ENCODE measurements at places on chromosomes 16 and 17.
A peak's percentile ranks its signal among the peaks of the same experiment; 100 is the strongest.

GRCh38 chr16:72475688-72476087 lies 303.7 kb upstream of the PMFBP1 start:
- no peak for DNase-seq

- no peak for DNase-seq
These were observed 81.7 kb downstream of the MRM3 start for GRCh38 chr17:863880-864279.

DNA sequence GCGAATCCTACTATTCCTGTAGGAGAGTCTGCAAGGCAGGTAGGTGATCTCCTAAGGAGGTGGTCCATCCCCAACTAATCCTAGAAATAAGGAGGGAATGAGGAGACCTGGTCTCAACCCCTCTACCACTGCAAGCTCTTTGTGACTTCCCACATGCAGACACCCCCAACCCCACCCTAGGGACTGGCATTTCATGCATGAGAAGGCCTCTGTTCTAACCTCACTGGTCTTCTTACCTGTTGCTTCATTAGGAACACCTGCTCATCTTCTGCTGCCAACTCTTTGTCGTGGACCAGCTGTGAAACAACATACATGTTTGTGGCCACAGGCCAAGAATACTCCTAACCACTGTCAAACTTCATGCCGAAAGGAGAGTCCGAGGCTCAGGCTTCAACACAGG lies 22.6 kb downstream of the DYNC1LI2 start:
- no peak for DNase-seq

DNA sequence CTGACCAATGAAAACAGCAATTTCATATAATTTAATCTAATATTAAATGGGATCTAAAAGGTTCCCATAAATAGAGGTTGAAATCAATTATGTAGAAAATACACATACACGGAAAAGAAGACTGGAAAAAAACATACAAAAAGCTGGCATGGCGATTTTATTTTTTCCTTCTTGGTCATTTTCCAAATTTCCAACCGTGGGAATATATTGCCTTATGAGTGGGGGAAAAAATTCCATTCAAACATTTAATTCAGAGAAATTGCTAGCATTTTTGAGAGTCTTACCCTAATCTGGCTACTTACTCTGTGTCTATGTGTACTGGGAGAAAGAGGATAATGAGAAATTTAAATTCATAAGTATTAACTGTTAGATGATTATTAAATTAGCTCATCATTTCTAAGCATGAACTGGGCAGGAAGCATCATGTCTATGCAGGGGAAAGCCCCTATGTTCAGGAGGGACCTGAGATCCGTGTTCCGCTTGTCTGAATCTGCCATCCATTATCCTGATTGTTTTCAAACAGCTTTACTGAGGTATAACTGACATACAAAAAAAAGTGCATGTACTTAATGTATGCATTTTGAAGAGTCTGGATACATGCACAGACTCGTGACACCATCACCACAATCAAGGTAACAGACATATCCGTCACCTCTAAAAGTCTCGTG lies 145.2 kb downstream of the XYLT1 start:
- DNase-seq = no peak

DNA sequence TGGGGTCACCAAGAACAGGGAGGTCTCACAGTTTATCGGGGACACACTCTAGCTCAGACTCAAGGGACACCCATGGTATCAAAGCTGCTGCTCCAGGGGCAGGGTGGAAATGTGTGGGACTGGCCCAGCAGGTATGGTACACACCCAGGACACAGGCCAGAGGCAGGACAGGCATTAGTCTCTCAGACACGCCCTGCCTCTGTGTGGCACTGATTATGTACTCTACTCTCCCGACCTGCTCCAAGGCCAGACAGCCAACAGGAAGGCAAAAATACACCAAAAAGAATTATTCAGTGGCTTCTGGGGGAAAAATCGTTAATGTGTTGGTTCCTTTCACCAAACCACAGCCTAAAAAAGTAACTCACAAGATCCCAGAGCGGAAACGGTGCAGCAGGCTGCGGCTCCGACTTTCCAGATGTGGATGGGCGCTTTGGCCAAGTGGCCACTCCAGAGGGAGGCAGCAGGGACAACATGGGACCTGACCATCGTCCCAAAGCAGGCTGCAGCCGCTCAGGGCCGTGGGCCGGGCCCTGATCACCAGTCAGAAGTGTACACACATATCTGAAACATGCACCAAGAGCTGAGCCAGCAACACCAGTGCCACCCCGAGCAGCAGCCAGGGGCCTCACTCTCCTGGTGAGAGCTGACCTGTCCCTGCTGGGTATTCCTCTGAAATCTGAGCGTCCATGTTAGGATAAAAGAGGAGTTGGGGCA lies 1.0 kb upstream of the SIRT7 start:
- no peak for DNase-seq

GRCh38 chr16:27894386-27894785 lies 169.1 kb downstream of the GSG1L start:
- DNase-seq = no peak

DNA sequence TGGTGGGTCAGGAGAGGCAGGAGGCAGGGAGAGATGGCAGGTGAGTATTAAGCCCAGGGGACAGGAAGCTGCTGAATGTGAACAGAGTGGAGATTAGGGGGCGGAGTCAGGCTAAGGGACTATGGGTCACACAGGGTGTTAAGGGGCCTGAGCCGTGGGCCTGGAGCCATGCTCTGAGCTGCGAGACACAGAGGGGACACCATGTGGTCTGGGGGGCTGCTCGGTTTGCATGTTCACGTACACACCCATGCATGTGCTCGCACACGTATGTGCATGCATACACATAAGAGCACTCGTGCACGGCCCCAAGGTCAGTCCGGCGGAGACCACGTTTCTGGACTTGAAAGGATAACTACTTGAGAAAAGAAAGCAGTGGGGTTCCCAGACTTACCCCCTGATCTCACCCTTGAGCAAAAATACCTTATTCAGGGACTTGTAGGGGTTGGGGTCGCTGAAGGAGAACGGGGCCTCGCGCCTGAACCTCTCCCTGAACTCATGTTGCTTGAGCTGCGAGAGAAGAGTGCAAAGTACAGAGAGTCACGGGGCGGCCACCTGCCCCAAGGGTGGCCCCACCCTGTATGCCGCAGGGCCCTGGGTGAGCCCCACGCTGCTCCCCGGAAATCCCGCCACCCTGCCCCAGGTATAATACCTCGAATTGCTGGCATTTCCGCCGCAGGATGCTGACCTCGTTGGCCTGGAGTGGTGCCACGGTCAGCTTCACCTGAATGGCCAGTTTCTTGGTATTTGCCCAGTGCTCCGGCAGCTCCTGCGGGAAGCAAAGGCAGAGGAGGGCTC lies 50.8 kb downstream of the DNAH17 start:
- no peak for DNase-seq

DNA sequence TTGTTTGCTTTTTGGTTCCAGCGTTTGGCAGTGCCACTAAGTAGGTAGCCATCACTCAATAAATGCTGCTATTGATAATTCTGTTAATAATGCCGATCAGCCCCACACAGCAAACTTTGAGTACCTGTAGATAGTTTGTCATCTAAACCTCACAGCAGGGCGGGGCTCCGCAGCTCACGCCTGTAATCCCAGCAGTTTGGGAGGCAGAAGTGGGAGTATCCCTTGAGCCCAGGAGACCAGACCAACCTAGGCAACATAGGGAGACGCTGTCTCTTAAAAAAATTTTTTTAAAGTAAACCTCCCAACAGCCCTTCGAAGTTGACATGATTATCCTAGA lies 1.6 kb downstream of the BFAR start:
- DNase-seq = no peak

DNA sequence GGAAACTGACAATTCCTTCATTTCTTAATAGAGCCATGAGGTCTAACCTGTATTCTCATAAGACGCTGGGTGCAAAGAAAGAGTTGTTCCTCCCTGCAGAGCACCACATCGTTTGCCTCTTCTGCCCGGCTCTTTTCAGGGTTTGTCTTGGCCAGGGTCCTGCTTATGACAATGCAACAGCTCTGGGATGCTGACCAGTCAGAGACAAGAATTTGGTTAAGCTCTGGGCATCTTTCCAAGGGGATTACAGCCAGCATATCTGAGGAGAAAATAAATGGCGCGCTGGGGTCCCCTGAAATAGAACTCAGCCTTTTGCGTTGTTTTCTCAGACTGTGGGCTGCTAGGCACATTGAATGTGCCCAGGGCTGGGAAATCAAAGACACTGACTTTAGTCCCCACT lies 128.6 kb downstream of the SHISA6 start:
- no peak for DNase-seq

GRCh38 chr17:28372203-28372944 lies 880 bp downstream of the SARM1 start:
- no peak for DNase-seq

DNA sequence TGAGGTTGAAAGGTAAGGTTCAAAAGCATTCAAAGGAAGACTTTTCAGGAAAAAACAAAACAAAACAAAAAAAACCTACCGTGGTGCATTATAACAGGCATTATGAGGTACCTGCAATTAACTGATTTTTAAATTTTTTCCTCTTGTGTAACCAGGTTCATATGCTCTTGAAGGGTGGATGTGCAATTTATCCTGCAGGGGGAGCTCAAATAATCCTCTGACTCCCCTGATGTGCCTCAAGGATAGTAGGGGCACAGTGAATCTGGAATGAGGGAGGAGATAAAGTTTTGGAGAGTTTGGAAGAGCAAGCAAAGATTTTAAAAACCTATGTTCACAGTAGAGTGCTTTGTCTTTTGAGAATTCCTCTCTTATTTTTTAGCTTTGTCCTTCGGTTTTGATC lies 1349.4 kb downstream of the CDH8 start:
- DNase-seq = no peak

DNA sequence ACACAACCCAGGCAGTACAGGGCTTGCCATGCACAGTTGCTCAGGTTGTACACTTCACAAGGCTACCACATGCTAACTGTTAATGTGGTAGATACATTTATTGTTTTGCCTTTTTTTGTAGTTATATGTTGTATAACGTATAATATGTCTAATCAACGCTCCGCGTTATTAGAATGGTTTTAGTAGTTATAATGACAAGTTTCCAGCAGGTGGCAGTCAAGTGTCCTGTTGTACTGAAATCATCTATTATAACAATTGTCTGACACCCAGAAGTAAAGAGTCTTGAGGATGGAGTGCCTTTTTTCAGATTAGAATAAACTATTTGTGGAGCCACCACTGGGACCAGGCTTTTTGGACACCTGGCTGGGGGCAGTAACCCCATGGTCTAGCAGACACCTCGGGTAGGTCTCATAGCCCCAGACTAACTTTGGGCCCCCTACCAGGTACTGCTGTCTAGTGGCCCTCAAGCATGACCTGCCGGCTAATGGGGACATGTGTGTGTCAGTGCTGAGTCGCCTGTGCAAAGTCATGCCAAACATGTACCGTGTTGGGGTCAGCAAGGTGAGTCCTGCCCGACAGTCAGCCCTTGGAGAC lies 32.8 kb downstream of the MYO15A start:
- peak; percentile 56 for DNase-seq

- no peak for DNase-seq
These were observed 277.0 kb upstream of the PSMD7 start for GRCh38 chr16:74019612-74020011.

GRCh38 chr17:33756021-33756420 lies 462.9 kb upstream of the ASIC2 start:
- no peak for DNase-seq

- no peak for DNase-seq
These were observed 9.6 kb upstream of the WIPF2 start for GRCh38 chr17:40209404-40210093.

- no peak for DNase-seq
These were observed 9.7 kb downstream of the ENPP7 start for GRCh38 chr17:79740413-79740812.

Data from activated CD4-positive, alpha-beta T cell treated with anti-CD3 and anti-CD28 coated beads for 4 hours (primary cell).